ENCODE measurements at places on chromosomes 12 and 14.

DNA sequence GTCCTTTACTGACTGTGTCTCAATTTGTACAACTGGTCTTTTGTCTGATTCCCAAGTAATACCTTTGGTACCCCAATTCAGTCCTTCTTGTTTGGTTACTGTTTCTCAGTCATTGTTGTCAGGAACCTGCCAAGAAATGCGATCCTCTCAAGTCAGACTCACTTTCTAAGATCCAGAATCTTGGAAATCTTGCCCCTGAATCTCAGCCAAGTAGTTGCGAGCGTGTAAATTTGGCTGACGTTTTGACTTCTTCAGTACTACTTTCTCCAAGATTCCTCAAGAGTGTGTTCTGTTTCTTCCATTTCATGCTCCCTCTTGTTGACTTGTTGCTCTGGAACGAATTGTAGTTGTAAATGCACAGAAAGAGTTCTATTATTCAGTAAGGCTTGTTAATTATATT lies 114.0 kb downstream of the MSRB3 start:
- no peak for DNase-seq

DNA sequence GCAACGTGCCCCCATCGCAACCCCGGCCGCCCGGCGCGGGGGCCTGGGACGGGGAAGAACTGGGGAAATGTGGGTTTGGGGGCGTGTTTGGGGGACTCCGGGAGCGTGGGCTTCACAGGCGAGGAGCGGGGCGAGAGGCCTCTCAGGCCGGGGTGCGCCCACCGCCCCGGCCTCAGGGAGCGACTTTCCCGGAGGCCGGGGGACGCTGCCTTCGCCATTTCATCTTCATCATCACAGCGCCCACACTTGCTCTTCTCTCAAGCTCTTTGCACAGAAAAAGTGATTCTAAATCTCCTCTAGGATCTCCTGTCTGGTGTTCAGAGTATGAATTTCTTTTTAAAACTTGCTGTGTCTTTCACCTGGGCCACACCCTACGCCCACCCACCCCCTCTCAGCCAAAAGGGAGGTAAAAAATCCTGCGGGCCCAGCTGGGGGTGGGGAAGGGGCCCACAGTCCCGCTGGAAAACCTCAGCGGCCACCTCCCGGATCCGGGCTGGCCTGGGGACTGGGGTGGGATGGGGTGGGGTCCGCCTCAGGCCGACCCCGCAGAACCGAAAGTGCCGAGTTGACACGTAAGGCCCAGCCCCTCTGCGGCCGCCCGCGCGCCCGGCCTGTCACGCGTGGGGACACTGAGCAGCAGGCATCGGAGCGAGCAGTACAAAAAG lies 7.4 kb downstream of the CDKN1B start:
- no peak for DNase-seq

- DNase-seq = no peak
These were observed 35.8 kb upstream of the FBXO33 start for GRCh38 chr14:39467889-39468524.

- no peak for DNase-seq
These were observed 132.4 kb upstream of the RGS6 start for GRCh38 chr14:71799841-71800240.

DNA sequence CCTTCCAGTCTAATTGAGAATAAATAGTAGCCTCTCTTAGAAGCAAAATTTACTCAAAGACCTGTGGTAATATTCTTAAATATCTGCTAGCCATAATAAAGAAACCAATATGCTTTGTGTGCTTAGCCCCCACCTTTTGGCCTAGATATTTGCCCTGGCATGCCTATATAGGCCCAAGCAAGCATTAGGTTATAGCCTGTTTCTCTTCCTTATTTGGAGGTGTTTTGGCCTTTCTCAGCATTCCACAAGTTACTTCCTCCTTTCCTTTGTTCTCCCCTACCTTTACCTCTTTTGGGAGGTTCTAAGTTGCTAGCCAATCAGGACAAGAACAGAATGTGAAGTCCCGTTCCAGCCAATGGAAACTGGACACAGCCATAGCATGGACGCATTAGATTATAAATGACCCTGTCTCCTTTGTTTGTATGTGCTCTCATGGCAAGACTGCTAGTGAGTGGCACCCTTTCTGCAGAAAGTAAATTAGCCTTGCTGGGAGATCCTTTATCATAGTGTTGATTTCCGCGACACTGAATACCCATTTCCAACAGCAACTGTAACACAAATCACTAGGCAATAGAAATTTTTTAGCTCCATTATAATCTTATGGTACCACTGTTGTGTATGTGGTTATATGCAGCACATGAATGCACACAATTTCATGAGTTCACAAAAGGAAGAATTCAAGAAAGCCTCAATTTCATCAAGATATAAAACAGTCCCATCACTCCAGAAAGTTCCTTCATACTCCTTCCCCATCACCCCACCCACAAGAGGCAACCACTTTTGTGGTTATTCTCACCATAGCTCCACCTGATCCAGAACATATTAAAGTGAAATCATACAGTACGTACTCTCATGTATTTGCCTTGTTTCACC lies 37.6 kb downstream of the CEP83 start:
- no peak for DNase-seq

DNA sequence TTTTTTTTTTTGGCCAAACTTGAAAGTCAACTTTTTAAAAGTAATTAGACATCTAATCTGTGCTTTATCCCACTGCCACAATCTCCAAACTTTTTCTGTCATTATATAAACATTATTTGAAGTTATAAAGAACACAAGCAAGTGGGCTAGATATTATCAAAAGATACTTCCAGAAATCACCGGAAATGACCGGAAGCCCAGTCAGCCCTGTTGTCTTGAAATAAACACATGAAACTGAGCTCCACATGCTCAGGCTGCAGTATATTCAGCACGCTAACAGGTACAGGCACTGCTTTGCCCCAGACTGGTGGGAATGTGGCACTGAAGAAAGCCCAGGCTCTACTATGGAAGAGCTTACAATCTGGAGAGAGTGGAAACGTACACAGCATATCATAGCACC lies 158.9 kb upstream of the PLEKHG7 start:
- DNase-seq = no peak

GRCh38 chr12:27332714-27333402 lies at the start of gene BMAL2:
Gene BMAL2, plus strand, starts transcription at chr12:27332836. Its CDS starts 237 bp downstream, at chr12:27333073.
- no peak for DNase-seq

DNA sequence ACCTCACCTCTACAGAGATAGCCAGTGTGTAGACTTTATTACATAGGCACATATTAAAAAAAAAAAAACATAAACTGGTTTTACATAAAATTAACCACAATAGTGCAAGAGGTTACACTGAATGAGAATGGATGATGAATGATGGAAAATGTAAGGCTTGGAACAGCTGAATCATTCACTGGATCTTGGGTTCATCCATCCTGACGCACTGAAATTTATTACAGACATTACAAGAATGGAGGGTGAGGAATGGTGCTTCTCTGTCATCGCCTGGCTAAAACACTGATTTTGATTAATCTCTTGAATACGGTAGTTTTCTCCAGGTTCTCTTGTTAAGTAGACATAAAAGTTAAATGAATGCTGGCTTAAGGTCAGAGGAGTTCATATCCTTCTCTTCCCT lies 40.0 kb upstream of the GTF2A1 start:
- DNase-seq = no peak

DNA sequence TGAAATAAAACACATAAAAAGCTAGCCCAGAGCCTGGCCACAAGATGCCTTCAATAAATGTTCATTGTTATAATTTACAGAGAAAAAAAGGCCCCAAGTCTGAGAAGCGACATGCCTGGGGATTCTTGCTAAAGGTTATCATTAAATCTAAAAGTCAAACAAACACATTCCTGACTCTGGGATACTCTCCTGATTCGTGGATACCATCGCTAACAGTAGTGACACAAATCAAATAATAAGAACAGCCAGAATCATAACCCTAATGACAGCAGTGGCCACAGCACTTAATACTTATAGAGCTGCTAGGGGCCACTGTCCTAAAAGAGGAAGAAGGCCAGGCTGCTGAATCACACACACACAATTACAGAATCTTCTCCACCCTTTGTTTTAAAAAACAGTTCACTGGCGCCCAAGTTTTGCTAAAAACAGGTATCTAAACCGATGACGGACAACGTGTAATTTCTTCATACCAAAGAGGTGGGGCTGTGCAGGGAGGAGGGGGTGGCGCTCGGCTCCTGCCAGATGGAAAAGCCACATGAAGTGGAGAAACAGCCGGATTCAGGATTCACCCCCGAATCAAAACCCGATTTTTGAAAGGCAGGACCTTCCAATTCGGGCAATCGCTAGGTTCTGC lies 1.2 kb downstream of the CLIP1 start:
- no peak for DNase-seq

DNA sequence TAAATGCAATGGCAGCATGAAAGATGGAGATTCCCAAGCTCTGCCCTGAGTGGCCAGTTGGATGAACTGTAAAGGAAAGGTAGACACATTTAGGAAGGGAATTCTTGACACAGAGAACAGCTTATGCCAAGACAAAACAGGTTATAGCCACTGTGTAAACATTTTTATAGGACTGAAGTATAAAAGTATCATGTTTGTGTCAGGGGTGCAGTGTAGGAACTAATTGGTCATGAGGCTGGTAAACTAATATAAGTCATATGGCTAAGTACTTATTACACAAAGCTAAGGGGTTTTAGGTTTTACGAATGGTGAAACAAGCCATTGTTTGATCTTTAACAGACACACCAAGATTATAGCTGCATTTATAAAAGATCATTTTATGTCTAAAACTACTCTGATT lies 207.7 kb upstream of the SLC16A7 start:
- no peak for DNase-seq

- DNase-seq = no peak
These were observed 15.4 kb downstream of the RAB35 start for GRCh38 chr12:120101182-120101581.

GRCh38 chr12:106304001-106304421 lies 1.5 kb downstream of the TCP11L2 start:
- no peak for DNase-seq

DNA sequence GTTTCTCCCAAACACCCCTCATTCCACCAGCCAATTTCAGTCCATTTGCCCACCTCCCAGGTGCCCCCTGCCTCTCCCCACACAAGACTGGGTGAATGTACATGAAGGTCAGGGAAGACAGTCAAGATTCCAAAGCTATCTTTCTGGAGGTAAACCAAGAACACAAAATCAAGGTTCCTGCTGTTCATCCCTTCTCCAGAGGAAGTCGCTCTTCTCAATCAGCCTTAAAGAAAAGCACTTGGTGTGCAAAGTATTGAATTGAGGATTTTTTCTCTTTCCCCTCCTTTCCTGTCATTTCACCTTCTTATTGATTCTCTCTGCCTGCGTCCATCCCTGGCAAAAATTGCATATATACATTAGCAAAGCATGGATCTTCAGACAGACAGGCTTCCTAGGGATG lies 4.5 kb downstream of the GRIN2B start:
- DNase-seq = no peak

- no peak for DNase-seq
These were observed 17.5 kb downstream of the AREL1 start for GRCh38 chr14:74695406-74695805.

GRCh38 chr12:84056-84455 lies 17.5 kb downstream of the IQSEC3 start:
- no peak for DNase-seq

DNA sequence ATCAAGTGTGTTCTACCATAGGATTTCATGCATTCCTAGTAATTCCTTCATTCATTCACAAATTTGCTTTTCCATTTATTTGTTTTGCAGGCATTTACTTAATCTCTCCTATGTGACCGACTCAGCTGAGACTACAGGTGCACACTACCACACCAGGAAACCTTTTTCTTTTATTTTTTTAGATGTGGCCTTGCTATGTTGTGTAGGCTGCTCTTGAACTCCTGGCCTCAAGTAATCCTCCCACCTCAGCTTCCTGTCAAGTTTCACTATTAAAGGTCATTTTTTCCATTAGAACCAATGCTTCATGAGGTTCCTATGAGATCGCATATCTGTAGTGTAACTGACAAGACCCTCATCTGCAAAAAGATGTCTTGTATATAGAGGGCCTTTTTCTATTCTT lies 1218.7 kb downstream of the VRK1 start:
- DNase-seq = no peak

GRCh38 chr12:42961395-42961794 lies 371.8 kb upstream of the PRICKLE1 start:
- peak; percentile 89 for DNase-seq

GRCh38 chr14:84543859-84544258 lies 986.1 kb upstream of the FLRT2 start:
- DNase-seq = no peak

DNA sequence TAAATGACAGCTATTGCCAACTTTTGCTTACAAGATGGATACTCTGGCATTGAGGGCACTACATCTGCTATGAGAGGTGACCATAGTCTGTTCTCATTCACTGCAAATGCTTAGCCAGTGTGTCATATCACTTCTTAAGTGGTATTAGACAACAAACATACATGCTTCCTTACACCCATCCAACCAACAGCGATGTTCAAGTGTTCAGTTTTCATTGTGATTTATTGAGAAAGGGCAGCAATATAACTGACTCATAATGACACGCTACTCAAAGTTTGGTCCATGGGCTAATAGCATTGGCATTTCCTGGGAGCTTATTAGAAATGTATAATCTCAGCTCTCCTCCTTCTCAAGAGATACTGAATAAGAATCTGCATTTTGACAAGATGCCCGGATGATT lies 181.7 kb downstream of the NPAS3 start:
- DNase-seq = peak; percentile 82

- no peak for DNase-seq
These were observed 221.8 kb downstream of the MSRB3 start for GRCh38 chr12:65500091-65500900.

DNA sequence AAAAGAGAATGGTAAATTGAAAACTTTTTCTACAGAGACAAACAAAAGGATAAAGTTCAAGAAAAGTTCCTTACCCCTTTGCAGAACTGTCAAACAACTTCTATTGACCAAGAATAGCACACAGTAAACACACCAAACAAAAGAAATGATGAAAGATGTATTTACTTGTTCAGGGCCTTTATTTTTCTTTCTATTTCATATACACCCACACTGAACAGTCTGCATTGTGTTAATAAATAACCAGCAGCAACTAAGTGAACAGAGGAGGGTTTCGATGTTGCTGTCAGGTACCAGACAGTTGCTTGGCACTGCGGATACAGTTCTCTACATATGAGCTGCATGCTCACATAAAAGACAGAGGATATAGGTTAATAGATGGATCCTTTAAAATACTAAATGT lies 122.1 kb downstream of the SOX5 start:
- no peak for DNase-seq

DNA sequence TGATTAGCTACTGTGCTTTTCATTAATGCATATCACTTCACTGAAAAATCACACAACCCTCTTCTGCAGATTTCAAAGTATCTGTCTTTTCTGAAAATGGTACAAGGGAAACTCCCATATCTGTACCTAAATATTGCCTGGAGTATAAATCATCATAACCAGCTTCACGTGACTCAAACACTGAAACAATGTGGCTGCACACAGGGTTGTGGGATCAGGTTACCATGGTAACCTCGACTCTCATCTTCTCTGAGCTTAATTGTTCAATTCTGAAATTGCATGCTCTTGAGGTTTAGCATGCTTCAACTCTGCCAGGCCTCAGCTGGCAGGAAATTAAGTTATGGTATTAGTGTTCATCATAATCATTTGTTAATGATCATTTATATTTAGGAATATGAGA lies 77.5 kb upstream of the CPSF6 start:
- no peak for DNase-seq

Measured in epithelial cell of prostate (primary cell).